AG04450 (cell line): ENCODE measurements at places on chromosomes 2 and 18.

GRCh38 chr18:74348581-74348980 is 32.9 kb downstream of the C18orf63 start:
- no peak for DNase-seq

GRCh38 chr18:58996696-58997095 is 132.0 kb downstream of the ZNF532 start:
- DNase-seq: no peak

GRCh38 chr18:57353940-57354461 is 1.6 kb downstream of the ST8SIA3 start:
- no peak for DNase-seq

GRCh38 chr2:174062934-174063333 is 97.8 kb upstream of the SP3 start:
- no peak for DNase-seq

- DNase-seq: no peak
Measured at GRCh38 chr18:49681387-49681786, 119.5 kb downstream of the LIPG start.

DNA sequence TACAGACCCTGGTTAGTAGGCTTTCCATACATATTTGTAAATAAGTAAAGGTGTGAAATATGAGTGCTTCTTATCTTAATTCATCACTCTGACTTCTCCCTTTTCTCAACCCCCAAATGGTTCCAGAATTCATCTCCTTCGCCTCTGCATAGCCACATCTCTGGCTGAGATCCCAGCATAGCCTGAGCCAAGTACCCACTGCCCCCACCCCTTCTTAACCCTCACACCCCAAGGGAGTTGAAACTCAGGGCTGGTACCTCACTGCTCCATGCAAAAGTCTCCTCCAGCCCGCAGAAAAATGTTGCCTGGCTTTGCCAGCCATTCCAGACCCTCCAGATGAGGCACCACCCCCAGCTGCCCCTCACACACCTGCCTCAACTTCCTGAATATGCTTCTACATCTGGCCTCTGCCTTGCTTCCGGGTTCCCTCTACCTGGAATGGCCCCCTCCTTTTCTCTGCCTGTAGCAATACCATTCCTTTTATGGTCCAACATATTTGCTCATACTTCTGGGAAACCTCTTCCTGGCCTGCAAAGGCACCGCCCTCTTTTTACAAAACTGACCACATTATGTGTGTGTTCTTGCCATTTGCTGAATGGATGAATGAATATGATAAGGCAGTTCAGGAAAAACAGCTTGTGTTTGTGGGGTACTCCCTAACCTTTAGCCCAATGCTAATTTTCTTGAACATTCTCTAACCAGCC is 112.8 kb downstream of the CELF4 start:
- no peak for DNase-seq

GRCh38 chr2:101114268-101114783 is 36.9 kb downstream of the TBC1D8 start:
- DNase-seq: no peak

DNA sequence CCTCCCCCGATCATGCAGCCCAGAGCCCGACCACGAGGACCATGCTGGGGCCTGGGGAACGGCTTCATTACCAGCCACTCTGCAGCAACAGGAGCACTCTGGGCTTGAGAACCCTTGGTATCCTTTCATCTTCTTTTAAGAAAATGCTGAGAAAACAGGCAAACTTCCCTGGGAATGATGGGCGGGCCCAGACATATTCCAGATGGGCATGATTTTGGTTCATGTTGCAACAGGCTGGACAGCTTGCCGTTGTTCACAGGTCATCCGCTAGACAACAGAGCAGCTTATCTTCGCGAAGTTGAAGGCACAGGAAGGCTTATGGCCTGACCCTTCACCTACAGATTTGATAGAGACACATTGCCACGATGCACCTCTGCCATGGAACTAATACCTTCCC is 121.0 kb downstream of the KLHL29 start:
- DNase-seq: no peak

DNA sequence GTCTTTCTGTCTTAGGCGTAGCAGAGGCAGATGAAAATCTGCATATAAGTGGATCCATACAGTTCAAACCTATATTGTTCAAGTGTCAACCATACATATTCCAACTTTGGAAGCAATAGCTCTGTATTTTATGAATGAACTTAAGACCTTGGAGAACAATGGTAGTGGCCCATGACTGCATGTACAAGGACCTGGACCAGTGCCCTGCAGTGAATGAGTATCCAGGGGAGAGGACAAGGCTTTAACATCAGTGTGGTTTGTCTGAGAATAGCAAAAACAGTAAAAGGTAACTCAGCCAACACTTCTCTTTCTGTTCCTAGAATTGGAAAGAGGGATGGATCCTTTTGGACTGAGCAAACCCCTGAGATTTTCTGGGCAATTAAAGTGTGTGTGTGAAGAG is 230.8 kb upstream of the LINC00305 start:
- DNase-seq: no peak

- no peak for DNase-seq
Measured at GRCh38 chr2:27370816-27371620, 602 bp downstream of the SNX17 start.

GRCh38 chr2:117411983-117412382 is 402.5 kb upstream of the DDX18 start:
- no peak for DNase-seq

- no peak for DNase-seq
Measured at GRCh38 chr2:107712857-107713256, 113.8 kb upstream of the RGPD4 start.

GRCh38 chr2:65727381-65727780 is 295.0 kb upstream of the SPRED2 start:
- no peak for DNase-seq

DNA sequence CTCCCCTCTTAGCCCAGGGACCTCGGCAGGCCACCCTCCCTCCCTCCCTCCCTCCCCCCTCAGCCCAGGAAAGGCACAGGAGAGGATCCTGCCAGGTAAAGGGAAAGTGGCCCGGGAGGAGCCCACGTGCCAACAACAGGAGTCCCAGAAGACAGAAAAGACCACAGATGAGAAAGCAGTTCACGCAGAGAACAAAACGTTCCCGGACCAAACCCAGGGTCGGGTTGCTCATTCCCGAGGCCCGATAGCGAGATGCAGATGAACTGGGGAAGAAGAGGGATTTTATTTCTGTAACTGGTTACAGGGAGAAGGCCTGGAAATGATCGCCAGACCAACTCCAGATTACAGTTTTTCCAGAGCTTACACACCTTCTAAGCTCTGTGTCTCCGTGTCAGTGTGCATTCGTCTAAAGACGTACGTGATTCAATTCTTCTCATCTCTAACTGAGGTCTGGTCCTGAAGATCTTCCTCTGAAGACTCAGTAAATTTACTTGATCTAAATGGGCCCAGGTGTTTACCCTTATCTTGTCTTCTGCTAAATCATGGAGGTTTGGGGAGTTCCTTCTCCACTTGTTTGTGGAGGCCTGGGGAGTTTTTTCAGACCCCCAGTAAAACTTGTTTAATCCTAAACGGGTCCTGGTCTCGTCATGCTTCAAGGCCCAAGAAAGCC is 807 bp upstream of the NEU4 start:
- DNase-seq: no peak

DNA sequence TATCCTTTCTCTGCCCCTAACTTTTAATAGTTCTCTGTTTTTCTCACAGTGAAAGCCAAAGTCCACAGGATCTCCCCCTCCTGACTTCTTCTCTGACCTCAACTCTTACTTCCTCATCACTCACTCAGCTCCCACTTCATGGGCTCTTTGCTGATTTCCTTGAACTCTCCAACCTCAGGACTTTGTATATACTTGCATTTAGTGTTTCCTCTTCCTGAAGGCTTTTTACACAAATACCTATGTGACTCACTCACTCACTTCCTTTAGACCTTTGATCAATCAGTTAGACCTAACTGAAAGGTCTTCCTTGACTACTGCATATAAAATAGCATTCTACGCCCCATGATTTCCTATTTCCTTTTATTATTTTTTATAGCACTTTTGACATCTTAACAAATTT is 233.1 kb upstream of the MEX3C start:
- no peak for DNase-seq

GRCh38 chr2:147614979-147615470 is 229.8 kb upstream of the ACVR2A start:
- DNase-seq: no peak

DNA sequence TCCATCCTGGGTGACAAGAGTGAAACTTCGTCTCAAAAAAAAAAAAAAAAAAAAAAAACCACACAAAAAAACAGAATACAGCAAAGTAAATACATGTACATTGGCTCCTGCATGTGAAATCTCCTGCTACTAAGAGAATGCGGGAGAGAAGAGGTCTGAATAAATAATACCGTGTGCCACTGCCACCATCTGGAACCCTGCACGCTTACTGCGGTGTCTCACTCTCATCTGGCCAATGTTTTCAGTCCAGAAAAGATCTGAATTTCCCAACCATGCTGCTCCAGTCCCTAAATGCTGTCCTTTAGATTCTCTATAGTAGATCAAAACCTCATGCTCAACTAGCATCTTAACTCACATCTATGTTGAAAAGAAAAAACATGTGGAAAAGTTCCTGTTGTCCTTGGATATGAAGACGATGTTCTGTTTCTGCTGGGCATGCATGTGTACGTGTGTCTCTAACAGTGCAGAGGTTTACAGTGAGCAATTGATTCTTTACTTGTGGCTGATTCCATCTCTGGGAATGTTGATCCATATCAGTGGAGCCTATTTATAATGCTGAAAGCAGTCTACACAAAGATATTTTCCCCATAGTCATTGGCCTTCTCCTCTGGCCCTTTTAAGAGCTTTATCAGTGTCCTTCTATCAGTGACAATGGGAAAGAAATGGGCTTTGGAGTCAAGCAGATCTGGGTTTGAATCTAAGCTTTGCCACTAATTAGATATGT is 11.9 kb downstream of the STON1 start:
- no peak for DNase-seq

DNA sequence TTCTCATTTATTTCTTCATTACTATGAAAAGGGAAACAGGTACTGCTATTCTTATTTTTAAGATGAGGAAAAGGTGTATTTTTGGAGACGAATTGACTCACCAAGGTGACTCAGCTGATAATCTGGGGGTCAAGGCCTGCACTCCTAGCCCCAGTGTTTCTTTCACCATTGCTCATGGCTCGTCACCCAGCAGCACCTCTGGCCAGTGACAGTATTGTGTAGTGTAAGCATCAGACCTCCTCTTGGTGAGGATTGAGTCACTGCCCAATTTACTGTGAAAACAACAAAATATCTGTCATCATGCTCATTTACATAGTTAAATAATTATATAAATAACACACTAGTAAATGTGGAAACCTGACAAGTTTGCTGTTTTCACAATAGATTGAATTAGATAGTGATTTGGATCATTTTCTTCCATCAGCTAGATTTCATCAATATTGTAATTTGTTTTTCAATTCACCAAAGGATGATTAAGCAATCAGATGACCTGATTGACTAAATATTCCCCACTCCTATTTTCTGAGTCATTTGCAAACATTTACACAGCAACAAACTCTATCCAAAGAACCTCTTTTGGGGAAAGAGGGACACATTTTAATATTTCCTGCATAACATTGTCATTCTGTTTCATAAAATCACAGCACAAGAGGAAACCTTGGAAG is 492.8 kb upstream of the RAB12 start:
- DNase-seq: no peak

- no peak for DNase-seq
Measured at GRCh38 chr2:1631292-1632001, 112.9 kb downstream of the PXDN start.

DNA sequence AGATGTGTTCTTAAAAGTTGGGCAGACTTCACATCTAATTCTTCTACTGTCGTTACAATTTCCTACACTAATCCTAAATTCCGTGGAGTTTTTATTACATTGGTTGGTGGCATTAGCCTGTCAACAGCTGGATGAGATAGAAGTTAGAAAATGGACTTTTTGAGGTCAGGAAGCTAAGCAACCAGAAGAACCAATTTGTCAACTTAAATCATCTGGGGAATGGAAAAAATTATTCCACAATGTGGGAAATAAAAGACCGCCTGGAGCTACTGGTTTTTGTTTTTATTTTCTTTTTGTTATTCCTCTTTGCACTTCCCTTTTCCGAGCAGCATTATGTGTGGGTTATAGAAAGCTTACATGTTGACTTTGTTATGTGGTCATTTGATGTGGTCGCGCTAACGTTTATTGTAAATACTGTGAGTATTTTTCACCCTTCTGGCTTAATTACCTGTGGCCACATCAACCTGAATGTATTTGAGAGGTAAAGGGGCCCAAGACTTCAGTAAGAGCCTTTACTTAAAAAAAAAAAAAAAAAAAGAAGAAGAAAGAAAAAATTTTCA is 75.3 kb downstream of the PTPRM start:
- DNase-seq: no peak
